ENCODE measurements at places on chromosomes 6 and 20.

DNA sequence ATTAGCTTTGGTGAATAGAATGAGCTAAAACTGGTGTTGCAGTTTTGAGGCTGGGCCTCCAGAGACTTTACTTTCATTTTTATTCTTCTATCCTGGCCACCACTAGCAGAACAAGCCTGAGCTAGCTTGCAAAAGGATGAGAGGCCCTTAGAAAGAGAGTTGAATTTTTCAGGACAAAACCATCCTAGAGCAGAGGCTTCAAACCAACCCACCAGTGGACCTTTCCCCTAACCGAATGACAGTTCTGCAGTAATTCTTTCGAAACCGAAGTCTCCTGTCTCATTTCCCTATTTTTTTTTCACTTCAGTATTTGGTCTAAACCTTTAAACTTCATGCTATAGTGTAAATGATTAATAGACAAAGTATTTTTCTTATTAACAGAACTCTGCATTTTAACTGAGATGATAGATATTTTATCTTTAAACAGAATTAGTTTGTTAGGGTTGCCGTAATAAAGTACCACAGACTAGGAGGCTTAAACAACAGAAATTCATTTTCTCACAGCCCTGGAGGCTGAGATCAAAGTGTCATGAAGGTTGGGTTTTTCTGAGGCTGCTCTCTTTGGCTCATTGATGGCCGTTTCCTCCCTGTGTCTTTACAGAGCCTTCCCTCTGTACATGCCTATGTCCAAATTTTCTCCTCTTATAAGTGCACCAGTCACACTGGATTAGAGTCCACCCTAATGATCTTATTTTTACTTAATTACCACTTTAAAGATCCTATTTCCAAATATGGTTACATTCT is 80.6 kb upstream of the PAK5 start:
- no peak for DNase-seq

DNA sequence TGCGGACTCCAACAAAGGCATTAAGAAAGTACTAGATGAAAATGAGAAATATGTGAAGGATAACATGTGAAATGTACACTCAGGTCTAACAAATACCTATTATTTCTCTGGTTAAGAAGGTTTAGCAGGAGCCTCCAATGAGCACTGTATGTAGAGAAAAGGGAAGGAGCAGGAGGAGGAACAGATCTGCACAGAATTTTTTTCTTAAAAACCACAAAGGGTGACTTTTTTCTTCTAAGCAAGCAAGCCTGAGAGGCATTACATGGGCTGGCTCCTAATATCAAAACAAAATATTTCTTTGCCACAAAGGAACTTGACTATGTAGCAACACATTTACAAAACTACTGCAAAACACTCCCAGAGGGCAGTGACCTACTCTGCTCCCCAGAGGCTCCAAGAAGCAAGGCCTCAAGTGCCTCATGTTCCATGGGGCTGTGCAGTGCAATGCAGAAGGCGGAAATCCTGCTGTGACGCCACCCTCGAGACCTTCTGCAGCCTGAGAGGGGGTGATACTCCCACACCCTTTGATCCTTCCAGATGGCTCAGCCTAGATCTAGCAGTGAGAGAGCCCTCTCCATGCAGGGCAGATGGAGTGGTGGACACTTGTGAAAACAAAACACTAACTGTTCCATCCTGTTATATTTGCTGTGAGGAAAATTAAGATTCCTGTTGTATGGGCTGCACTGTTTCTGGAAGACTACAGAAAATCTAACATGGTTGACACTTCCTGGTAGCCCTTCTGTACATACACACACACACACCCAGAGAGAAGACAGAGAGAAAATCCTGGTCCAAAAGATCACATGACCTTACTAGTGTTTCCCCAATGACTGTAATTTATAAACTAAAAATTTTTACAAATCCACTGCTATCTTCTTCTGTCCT is 36.0 kb upstream of the SMIM29 start:
- DNase-seq: no peak

- DNase-seq: no peak
These were observed 207.8 kb downstream of the JARID2 start for GRCh38 chr6:15453622-15454021.

- DNase-seq: no peak
These were observed 81.3 kb downstream of the SEL1L2 start for GRCh38 chr20:13909067-13909466.

- no peak for DNase-seq
These were observed 3.4 kb downstream of the NUDT3 start for GRCh38 chr6:34389034-34389433.

GRCh38 chr6:115882174-115882573 is 178.5 kb downstream of the FRK start:
- DNase-seq: no peak

DNA sequence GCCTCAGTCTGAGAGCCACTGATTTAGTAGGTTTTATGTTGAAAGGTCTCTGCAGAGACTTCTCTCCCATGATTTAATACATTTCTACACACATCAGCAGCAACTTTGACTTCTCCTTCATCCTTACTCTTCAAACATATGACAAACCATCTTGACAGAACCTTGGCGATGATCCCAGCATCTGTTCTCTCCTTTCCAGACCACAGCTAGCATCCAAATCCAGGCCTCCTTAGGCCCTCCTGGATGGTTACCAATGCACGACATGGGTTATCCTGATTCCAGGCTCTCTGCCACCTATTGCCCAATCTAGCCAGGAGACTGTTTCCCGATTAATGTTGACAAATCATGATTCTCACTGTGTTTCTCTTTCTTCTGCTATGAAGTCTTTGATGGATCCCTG is 16.8 kb downstream of the LAMA4 start:
- DNase-seq: no peak

- no peak for DNase-seq
These were observed 129.1 kb upstream of the OLIG3 start for GRCh38 chr6:137623293-137623692.

DNA sequence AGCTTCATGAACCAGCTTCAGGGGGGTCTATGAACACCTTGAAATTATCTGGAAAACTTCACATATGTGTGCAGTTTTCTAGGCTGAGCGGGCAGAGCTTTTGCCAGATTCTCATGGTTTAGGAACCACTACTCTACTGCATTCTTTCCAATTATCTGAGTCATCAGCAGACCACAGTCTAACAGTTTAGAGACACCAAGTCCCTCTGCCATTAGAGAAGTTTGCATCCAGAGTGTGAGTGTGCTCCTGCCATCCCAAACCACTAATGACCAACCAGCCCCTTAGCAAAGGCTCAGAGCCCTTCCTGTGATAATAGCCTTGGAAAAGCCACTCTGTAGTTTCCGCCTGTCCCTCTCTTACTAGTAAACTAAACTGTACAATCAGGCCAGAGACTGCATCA is 96.8 kb downstream of the PHACTR1 start:
- no peak for DNase-seq

- DNase-seq: no peak
These were observed 35.3 kb upstream of the CDKN1A start for GRCh38 chr6:36642913-36643817.

DNA sequence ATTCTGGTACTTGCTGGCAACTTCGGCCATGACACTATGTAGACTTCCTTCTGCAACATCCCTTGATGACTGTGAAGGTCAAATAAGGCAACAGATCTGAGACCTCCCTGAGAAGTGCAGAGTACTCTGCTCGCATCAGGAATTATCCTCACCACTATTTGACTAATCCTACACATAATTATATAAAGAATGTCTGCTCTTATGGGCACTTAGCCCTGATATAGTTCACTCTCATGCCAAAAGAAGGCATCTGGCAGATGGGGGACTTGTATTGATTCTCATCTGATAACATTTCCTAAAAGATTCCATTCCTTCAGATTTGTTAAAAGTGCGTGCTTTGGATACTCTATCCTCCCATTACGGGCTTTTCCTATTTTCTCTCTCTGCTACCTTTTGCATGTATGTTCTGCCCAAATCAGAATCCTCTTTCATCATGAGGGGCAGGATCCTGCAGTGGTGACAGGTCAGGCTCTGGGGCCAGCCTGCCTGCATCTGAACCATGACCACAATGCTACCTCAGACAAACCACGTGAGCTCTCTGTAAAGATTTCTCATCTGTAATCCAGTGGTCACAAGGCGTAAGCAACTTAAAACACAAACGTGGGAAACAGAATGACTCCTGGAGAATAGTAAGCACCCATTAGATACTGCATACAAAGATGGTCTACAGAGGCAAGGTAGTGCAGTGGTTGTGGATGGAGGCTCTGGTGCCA is 134.0 kb downstream of the GJA10 start:
- no peak for DNase-seq

- DNase-seq: no peak
These were observed 376.9 kb downstream of the PHF3 start for GRCh38 chr6:64012351-64013001.

DNA sequence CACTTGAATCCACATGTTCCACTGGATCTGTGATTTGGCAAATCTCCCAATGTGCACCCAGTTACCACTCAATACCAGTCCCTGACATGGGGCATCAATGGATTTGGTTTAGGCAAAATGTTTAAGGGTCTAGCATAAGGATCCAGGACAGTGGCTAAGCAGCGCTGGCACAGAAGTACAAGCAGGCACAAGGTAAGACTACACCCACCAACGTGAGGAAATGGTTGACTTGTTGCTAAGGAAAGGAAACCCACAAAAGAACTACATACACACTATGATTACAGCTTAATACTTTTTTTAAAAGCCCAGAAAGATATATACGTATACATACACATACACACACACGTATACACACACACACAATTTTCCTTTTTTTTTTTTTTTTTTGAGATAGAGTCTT is 79.0 kb downstream of the DNAAF9 start:
- no peak for DNase-seq

GRCh38 chr6:24831771-24832716 is 33.3 kb upstream of the ARMH2 start:
- no peak for DNase-seq

GRCh38 chr6:146650799-146651481 is 52.2 kb downstream of the ADGB start:
- DNase-seq: no peak

DNA sequence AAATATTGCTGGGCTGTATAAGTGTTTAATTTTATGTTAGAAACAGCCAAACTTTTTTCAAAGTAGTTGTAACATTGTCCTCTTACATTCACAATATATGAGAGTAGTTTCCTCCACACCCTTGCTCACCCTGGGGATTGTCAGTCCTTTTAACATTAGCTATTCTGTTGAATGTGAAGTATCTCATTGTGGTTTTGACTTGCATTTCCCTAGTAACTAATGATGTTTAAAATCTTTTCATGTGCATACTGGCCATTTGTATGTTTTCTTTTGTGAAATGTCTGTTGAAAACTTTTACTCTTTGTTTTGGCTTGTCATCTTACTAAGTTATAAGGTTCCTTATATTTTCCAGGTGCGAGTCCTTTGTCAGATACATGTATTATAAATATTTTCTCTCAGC is 32.9 kb downstream of the TRIM38 start:
- DNase-seq: no peak

DNA sequence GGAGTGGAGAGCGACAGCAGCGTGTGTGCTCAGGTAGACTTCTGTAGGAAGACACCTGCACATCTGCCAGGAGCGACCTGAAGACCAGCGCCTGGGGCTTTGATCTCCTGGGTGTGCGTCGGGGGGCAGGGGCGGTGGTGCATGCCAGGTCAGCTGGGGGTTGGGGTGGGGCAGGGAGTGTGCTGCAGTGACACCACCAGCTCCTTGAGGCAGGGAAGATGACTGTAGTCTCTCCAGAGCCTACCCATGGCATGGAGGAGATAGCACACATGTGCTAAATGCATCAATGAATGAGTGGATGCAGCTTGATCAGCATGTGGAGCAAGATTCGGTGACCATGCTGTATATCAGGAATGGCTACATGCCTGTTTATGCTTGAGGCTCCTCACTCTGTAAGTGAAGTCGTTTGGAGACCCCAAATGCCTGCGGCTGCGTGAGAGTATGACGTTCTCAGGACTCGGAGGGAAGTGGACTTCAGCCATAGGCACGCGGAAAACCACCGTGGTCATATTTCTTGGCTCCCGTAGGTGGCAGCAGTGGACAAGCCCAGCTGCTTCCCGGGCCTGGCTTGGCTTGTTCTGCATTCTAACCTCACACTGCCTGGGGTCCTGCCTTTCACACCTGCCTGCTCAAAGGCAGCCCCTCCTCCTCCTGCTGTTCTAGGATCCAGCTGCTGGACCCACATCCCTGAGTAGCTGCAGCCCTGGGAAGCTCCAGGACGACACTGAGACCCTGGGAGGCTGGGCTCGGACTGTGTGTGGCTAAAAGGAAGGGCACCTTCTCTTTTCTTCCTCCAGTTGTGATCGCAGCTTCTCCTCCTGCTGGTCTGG is 39.4 kb upstream of the KCNK16 start:
- peak; percentile 60 for DNase-seq

GRCh38 chr6:25006565-25007001 is 70.8 kb upstream of the RIPOR2 start:
- no peak for DNase-seq

- DNase-seq: no peak
These were observed 58.9 kb downstream of the TMEM200A start for GRCh38 chr6:130424710-130425109.

DNA sequence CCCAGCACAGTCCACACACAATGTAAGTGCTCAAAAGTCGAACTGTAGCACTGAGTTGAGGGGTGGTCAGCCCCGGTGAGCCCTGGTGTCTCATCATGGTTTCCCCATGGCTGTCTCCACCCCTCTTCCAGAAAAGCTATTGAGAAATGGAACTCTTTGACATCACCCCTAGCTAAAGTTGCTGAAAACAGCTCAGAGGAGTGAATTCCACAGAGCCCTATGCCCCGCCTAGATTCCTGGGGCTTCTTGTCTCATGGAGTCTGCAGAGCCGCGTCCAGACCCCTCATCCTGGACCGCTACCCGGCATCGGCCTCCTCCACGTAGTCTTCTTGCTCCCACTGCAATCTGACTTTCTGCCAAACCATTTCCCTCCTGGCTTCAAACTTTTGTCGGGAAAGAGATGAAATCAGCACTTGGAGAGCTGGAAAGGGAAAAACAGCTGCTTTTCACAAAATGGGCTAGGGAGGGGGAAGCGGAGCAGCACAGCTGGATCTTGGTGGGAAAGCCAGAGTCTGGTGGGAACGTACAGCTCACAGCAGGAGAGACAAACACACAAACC is 132.2 kb downstream of the SNX5 start:
- DNase-seq: no peak

DNA sequence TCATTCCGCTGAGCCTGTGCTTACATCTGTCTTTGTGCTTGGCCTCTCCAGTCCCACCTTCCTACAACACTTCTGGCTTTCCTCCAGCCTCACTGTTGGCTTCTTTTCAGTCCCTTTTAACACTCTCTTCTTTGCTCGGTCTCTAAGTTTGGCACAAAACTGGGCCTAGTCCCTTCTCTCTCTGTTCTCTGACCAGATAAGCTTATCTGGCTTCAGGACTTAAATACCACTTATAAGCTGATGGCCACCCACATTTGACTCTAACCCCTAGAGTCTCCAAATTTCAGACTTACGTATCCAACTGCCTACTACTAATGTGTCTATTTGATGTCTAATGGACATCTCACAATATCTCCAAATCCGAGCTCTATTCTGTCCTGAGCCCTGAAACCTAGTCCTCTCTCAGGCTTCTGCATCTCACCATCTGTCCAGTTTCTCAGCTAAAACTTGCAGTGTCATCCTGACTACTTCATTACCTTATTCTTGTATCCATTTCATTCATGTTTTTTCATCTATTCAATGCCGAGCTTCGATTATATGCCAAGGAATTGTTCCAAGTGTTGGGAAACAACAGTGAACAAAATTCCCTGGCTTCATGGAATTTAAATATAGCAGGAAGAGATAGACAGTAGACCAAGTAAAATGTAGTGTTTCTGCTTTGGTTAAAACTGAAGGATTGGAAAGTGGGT is 40.1 kb downstream of the TBPL1 start:
- DNase-seq: no peak
